NCI-H187 treated with DMSO at 0.1 percent for 48 hours (cell line): ENCODE measurements at places on chromosomes 12 and 14.

- DNase-seq = no peak
These were observed 621.0 kb downstream of the CCER1 start for GRCh38 chr12:90333939-90334338.

GRCh38 chr14:95452176-95452892 is 64.1 kb downstream of the SYNE3 start:
- DNase-seq = no peak

DNA sequence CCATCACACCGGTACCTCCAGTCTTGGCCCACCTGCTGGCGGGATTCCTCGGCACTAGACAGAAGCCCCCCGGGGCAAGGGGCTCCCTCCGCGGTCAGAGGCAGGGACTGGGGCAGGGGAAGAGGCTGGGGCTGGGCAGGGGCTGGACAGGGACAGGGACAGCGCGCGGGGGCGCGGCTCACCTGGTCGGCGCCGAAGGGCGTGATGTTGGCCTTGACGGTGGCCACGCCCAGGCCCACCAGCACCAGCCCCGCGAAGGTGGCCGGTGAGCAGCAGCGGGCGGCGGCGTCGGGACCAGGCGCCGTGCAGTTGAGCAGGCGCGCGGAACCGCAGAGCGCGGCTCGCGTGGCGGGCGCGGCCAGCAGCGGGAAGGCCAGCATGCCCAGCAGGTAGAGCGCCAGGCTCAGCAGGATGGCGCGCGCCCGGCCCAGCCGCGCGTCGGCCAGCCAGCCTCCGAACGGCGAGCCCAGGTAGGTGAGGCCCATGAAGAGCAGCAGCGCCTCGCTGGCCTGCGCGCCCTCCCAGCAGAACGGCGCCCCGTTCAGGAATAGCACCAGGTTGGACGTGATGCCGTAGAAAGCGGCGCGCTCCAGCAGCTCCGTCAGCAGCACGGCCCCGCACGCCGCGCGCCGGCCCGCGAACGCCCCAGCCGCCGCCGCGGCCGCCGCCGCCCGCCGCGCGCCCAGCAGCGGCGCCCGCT is 392 bp downstream of the SLC15A4 start:
- DNase-seq = no peak

- no peak for DNase-seq
These were observed 50.9 kb upstream of the VASH1 start for GRCh38 chr14:76710056-76711010.

DNA sequence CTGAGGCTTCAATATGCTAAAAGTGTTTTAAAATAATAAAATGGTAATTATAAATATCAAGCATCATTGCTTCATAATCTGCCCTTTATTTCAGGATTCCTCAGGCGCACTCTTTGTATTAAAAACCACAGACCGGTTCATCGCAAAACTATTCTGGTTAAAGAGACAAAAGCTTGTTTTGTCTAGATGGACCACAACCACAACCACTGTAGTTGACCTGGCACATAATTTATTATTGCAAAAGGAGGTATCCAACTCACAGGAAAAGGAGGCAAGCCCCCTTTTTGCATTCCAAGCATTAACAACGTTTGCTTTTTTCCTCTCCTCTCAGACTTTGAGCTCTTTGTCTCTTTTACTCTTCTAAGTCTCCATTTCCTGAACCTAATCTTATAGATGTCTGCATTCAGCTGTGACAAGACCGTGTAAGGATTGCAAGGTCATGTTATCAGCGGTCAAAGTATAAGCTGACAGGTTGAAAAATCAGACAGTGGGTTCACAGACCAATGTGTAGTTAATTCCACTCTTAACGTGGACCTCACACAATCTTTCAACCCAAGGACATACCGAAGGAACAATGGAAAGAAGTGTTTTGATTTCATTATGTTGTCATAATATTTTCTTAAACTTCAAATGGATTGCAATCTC is 1057.6 kb downstream of the GALC start:
- DNase-seq = no peak

- no peak for DNase-seq
These were observed 63.4 kb upstream of the RTRAF start for GRCh38 chr14:51925980-51926379.

DNA sequence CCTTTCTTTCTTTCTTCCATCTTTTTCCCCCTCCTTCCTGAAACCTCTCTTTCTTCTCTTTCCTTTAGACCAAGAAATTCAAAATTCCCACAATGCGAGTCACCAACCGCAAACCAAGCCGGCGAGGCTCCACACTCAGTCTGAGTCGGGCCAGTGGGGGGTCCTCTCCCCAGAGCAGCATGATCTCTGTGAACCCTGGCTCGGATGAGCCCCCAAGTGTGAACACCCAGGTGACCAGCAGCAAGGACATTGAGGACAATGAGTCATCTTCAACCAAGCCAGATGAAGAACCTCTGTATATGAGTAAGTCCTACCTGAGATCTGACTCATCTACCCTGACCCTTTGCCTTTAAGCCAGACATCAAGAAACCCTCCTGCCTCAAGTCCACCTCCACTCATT is 88.6 kb upstream of the TMEM233 start:
- no peak for DNase-seq

DNA sequence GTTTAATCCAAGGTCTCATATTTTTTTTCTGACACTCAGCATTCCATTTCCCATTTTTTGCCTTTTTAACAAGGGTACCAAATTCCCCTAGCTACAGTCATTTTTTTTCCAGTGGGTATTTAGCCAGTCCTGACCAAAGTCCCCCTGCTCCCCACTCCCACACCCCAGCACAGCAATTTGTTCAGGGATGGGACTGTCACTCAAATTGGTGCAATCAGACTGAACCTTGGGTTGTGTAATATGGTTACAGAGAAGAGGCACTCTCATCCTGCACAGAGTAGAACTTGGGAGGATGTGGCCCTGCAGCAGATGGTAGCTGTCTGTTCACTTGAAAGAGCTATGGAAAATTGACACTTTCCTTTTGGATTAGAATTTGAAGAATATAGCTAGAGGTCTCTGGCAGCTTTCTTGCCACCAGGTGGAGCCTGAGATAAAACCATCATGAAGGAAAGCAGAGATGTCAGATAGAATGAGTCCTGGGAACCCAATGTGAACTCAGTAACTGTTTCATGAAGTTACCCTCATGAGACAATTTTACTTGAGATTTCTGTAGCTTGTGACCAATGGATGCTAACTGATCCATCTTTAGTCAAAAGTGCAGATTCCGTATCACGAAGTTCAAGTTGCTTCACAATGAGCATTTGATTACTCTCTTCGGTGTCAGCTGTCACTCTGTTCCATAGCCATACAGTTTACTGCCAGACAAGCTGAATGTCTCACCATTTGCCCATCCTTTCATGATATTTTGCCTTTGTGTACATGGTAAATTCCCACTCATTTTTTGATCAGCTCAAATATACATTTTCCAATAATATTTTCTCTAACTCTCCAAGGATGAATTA is 394.0 kb upstream of the SYT1 start:
- no peak for DNase-seq

DNA sequence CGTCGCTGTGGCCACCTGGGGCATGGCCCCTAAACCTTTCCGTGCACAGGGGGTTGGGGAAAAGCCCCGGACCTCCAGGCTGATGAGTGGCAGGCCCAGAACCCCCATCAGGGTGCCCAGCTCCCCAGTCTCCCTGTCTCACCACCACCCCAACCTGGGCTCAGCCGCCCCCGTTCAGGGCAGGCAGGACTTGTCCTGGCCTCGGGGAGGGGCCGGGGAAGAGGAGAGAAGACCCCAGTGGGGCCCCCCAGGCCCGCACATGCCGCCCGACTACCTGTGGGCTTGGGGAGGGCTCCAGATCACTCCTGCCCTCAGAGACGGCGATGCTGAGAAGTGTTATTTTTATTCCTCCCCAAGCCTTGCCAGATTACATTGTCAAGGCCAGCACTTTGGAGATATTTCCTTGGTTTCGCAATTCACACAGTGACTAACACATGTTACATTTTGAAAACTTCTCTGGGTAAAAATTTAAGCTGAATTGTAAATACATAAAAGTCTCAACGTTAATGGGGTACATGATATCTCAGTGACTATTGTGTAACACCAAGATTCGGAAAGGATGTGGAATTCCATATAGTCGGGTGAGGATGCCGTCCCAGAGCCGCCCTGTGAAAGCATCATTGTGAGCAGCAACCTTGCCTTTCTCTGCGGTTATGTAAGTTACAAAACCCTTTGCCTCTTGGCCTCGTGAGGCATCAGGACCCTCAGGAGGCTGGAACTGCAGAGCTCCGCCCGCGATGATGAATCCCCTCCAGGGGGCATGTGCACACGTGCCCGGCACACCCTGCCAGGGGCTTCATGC is 85.6 kb upstream of the DIO3 start:
- no peak for DNase-seq

DNA sequence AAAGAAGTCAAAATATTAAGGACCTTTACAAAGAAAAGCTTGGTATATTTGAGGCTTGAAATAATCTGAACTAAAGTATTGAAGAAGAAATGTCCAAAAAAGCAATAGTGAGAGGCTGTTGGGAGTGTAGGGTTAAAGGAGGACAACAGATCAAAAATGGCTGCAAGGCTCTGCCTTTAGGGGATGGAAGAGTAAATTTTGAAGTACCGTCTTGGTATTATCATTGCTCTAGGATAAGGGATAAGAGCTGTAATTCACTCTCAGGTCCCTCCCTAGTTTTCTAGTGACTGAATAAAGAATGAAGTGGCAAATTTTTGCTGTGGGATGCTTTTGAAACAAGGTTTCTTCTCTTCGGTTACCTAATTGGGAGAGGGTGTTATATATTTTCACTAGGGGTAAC is 38.7 kb downstream of the LEMD3 start:
- no peak for DNase-seq

- peak; percentile 86 for DNase-seq
These were observed 34.7 kb downstream of the MIA2 start for GRCh38 chr14:39268393-39268792.

DNA sequence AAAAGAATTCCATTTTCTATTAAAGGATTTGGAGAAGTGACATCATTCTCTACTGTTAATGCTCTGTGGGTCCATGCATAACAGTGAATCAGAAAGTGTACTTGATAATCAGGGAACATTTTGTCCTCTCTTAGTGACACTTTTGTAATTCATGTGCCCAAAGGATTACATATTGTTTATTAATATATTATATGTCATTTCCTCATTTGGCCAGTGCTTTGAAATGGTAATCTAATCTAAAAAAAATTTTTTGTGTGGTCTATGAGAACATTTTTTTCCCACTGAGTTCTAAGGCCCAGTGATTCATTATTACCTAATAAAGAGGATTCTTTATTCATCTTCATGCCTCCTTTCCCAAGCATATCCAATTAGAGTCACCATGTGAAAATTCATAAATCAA is 79.7 kb upstream of the MYF6 start:
- no peak for DNase-seq

- DNase-seq = peak; percentile 56
These were observed 2.5 kb downstream of the ANG start for GRCh38 chr14:20690848-20691640.

DNA sequence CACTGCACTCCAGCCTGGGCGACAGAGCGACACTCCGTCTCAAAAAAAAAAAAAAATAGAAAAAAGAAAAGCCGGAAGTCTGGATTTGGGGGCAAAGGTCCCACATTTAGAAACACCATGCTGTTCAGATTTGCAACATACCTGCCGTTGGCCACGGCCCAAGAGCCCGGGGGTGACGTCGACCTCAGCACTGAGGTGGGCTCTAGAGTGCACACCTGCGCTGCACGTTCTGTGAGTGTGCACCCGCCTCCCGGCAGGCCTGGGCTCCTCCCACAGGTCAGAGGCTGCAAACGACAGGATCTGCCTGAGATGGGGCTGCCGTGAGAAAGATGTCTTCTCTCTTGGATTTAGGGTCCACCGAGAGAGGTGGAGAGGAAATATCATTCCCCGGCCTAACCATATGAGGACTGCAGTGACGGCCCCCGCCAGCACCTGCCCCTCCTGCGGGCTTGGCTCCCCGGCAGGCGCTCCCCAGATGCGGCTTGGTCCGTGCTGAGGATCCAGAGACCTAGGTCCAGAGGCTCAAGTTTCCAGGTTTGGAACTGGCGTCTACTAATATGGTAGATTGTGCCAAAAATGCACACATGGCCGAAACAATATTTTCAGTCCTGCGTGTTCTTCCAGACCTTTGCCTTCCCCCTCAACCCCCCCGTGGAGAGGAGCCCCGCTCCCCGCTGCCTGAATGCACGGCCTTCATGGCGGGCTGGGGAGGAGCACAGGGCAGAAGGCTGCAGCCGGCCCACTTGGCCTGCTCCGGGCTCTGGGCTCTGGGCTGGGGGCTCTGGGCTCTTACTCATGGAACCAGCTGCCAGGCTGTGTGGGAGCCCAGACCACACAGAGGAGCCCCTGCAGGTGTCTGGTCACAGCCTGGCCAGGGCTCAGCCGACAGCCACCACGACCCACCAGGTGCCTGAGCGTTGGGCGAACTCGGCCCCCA is 58.8 kb upstream of the FBRSL1 start:
- DNase-seq = no peak

DNA sequence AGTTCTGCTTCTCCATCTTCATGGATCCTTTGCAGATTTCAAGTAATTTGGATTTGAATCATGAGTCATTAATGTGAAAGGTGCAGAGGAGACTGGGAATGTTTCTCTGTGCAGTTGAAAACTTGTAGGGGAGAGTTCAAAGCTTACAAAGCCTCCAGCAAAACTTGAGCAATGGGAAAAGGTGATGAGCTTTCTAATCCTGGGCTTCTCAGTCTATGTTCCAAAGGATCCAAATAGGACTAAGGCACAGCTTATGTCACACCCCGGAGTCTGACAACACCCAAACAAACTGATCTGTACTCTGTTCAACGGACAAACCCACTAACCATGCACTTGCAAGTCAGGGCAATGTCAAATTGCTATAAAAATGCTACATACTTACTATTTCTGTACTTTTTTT is 134.8 kb downstream of the DUSP6 start:
- DNase-seq = no peak

- DNase-seq = no peak
These were observed 178.9 kb upstream of the DYRK2 start for GRCh38 chr12:67469666-67470065.

- DNase-seq = no peak
These were observed 131.9 kb downstream of the CEP83 start for GRCh38 chr12:94327809-94328208.

- no peak for DNase-seq
These were observed 58.9 kb upstream of the EEA1 start for GRCh38 chr12:92987846-92988621.

GRCh38 chr14:87252103-87252502 is 740.9 kb downstream of the GALC start:
- no peak for DNase-seq

DNA sequence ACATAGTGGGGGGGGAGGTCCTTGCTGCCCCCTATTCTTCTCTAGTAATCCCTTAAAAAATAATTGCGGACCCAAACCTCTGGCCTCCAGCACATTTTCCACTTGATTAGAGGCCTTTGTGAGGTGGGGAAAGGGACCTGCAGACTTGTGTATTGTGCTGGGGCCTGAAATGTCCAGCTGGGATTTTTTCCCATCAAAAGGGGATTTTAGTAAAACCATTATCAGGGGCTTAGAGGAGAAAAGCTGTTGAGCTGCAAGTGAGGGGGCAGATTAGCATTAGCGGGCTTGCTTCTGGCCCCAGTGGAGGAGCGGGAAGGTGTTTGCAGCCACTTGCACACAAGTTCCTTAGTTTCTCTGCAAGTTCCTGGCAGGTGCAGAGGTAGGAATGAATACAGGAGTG is 13.9 kb downstream of the FBXL14 start:
- no peak for DNase-seq
